Sciatic nerve (tissue), 2 donors: ENCODE measurements at places on chromosomes 2 and 18.

GRCh38 chr2:234166531-234166930 is 116.0 kb downstream of the SPP2 start:
- no peak for DNase-seq

GRCh38 chr18:35703043-35703688 is 121.6 kb downstream of the GALNT1 start:
- no peak for DNase-seq

GRCh38 chr18:59988098-59988706 is 88.4 kb downstream of the PMAIP1 start:
- DNase-seq, result peak; percentile 67

- no peak for DNase-seq
Observed at GRCh38 chr2:9250091-9250490, 43.5 kb downstream of the ASAP2 start.

GRCh38 chr2:8004250-8004681 is 677.6 kb upstream of the ID2 start:
- no peak for DNase-seq

DNA sequence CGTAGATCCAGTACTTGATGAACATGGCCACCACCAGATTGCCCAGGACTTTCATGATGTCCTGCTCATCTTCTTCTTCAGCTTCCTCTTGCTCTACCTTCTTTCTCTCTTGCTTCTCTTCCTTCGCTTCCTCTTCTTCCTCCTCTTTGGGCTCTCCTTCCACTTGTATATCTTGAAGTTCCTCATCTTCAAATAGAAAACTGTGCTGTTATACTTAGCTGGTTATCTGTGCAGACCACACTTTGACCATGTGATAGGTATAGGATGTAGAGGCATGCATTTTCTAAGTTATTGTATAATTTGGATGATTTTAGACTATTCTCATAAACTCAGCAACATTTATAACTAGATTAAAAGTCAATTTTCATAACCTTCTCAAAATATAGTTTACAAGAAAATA is 263.4 kb downstream of the NAPG start:
- no peak for DNase-seq

- no peak for DNase-seq
Observed at GRCh38 chr18:67733088-67733487, 216.6 kb upstream of the DSEL start.

DNA sequence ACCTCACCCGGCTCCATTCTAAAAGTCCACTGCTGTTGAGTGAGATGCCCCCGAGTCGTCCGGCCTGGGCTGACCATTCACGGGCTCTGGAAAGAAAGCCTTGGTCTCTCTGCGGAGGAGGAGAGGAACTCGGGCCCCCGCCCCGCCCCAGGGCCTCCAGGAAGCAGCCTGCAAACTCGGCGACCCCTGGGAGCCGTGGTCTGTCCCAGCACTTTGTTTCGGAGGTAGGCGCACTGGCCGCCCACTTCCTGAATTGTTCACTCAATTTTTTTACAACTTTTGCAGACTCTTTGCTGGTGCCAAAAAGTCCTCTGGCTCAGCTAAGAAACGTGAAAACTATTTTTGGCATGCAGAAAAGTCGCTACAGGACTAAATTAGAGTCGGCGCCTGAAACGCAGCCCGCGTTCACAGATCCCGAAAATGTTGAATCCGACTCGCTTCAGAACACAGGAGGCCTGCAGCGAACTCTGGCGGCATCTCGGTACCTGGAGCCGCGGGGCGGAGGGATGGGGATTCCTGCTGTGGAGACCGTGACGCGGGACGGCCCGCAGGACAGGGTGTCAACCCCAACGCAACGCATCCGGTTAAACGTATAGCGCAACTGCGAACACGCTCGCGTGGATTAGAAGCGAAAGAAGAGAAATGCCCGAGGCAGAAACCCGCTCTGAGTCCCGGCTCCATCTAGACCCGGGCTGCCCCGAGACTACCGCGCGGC is 1.5 kb downstream of the PXDN start:
- peak; percentile 90 for DNase-seq

DNA sequence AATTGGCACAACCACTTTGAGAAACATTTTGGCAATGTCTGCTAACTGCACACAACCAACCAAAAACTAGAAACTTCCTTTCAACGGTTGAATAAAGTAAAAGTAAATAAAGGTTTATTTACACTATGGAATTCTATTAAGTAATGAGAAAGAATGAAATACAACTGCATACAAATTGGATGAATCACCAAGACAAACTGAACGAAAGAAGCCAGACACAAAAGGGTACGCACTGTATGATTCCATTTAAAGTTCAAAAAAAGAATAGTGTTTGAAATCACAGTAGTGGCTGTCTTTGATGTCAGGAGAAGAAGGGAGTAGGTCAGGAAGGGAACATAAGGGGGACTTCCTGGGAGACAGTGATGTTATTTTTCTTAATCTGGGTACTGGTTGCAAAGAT is 46.5 kb upstream of the SULT1C3 start:
- DNase-seq, result no peak

DNA sequence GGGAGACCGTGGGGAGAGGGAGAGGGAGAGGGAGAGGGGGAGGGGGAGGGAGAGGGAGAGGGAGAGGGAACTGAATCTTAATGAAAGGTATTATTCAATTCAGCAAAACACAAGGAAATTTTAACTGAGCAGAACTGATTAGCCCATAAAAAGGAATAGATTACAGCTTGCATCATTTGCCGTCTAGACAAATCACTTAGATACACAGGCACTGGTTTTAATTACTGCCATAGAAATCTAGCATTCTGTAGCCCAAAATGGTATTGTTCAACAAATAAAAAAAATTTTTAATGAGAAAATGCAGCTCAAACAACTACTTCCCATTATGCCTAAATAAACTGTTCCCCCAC is 7.9 kb upstream of the KCNF1 start:
- DNase-seq, result no peak

GRCh38 chr2:176106581-176107539 is at the start of gene HOXD11:
Gene HOXD11, plus strand, starts transcription at chr2:176107280. Its CDS starts 76 bp downstream, at chr2:176107356.
- no peak for DNase-seq

GRCh38 chr18:59659508-59660170 is 37.6 kb downstream of the CCBE1 start:
- no peak for DNase-seq
